ENCODE measurements at places on chromosomes 5 and 9.

- no peak for DNase-seq
Measured at GRCh38 chr5:138559937-138560336, 15.3 kb downstream of the HSPA9 start.

GRCh38 chr5:64807520-64807919, 38.8 kb downstream of the CWC27 start:
- DNase-seq = no peak

DNA sequence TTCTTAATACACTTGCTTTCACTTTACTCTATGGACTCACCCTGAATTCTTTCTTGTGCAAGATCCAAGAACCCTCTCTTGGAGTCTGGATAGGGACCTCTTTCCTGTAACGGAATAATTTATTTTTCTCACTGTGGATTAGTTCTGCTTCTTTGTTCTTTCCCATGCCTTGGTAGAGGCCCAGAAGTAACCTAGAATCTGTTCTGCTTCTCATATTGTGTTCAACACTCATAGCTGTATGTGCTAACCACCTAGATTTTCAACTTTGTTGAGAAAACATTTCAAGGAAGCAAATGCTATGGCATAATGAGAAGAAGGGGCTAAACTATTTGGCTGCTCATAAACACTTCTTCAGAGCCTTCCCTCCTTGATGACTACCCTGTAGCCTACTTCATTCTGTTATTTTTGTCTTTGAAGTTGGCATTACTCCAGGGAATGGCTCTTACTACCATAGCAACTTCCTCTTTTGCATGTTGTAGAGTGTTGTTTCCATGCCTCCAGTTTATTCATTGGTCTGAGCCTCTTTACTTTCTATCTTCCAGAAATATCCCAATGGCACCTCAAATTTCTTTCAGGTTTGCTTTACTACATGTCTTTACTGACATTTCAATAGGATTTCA, 74.3 kb downstream of the KIAA0825 start:
- no peak for DNase-seq

DNA sequence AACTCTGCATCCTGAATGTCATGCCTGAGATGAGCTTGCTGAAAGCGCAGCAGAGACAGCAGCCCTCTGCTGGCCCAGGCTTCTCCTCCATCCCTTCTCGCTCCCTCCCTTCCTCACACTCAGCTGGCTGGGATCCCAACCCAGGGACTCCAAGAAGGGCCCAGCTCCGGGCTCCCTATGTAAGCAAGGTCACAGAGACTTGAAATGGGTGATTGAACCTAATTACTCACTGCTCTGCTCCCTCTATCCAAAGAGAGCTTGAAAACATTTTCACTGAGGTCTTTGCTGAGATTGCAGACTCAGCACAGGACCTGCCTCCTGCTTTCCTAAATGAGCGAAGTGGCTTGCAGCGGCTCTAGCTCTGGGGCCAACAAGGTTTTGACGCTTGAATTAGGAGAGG, 42.8 kb downstream of the RAPGEF1 start:
- DNase-seq = no peak

GRCh38 chr5:138503487-138504270, 38.4 kb downstream of the EGR1 start:
- no peak for DNase-seq

GRCh38 chr5:129074903-129075302, 19.6 kb upstream of the ISOC1 start:
- no peak for DNase-seq

DNA sequence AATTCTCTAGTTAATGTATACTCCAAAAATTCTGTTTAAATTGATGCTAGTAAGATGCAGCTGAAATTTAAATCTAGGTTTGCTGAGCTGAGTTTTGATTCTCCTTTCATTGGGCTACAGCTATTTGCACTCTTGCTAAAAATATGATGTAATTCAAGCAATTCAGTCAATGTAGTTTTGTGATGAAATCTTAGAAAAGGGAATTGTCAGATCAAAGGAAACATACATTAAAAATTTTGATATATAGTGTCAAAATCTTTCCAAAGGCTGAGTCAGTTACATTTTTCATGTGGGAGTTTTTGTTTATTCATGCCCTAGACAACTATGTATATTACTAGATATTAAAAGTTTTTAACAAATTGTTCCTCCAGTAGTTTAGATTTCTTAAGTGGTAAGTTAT, 334.9 kb upstream of the DAB2 start:
- DNase-seq = no peak

- no peak for DNase-seq
Measured at GRCh38 chr9:116417464-116417863, 263.9 kb downstream of the PAPPA start.

DNA sequence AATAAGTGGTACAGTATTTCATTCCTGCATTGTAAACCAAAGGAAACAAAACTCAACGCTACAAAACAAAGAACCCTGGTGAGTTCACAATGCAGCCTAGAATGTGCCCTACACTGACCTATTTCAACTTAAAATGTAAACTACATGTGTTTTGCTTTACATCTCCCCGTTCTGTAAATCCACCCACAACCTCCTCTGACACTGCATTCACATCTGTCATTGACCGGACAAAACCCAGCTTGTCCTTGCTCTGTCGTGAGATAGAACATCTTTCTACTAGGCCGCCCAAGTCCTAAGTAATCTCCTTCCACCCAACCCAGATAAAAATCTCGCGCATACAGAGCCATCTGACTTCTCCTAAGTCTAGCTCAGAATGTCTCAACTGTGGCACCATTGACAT, 6.1 kb upstream of the VLDLR start:
- no peak for DNase-seq

DNA sequence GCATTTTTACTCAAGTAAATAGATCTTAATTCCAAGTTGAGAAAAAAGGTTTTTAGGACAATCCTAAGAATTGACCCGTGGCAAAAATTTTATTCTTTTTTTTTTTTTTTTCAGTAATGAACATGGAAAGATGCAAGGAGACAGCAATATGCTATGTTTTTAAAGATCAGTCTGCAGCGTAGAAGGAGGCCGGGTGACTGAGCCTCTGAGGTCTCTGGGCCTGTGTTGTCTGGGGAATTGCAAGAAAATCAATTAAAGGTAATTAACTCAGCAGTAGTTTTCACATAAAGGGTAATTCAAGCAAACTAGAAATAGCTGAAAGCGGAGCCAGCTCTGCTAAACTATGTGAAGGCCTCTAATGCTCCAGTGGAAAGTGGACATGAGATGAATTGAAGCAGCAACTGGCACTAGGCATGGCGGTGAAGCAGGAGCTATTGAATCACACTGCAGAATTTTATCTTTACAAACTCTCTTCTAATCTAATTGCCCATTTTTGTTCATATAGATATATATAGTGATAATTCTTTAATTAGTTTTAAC, 285.2 kb upstream of the ITGA1 start:
- no peak for DNase-seq

DNA sequence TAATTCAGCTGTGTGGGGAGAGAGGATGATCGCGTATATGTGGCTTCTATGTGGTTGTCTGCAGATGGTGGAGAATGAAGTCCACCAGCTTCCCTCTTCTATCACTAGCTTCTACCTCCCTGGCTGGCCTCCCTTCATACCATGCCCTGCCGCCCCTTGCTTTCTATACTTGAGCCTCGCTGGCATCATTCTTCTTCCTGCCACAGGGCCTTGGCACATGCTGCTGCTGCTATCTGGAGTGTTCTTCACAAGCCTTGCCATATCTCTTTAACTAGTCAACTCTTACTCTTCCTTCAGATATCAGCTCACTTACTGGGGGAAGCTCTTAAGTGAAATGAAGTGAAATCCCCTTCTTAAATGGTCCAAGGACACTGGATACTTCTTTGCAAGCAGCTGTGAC, 100.4 kb downstream of the FGF1 start:
- DNase-seq = no peak

GRCh38 chr9:125893277-125893676, 146.1 kb downstream of the PBX3 start:
- no peak for DNase-seq

DNA sequence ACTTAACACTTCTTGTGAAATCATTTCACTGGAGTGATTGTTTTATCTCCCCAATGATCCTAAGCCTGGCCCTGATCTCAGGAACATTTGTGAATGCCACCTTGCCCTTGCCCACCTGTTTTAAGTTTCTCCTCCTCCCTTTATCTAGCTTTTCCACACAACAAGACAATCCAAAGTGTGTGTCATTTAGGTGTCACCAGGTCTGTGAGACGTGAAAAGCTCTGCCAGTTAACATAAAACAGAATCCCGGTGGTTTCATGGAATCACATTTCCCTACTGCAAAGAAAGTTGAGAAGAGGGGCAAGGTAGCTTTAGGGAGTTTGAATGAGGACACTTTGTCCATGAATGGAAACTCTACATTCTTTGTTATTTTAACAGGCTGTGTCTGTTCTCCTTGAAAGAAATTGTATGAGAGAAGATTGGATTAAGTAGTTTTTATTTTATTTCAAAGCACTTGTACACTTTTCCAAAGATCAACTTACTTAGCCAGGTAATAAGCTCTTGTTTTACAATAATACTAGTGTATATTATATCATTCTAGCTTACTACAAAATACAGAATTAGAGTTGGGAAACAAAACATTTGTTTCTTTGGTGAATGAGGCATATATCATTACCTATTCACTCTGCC, 239.0 kb downstream of the ISL1 start:
- DNase-seq = no peak

DNA sequence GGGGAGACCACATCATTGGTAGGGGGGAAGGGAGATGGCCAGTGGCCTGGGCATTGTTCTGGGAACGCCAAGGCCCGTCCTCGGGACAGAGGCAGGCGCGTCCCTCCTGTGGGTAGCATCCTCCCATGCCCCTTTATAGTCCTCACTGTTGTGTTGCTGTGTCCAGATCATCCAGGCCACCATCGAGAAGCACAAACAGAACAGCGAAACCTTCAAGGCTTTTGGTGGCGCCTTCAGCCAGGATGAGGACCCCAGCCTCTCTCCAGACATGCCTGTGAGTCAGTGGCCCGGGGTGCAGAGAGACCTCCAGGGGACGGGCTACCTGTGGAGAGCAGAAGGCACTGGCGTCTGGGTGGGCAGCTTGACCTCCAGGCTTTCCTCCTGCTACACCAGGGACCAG, 38.4 kb upstream of the SUSD3 start:
- no peak for DNase-seq

DNA sequence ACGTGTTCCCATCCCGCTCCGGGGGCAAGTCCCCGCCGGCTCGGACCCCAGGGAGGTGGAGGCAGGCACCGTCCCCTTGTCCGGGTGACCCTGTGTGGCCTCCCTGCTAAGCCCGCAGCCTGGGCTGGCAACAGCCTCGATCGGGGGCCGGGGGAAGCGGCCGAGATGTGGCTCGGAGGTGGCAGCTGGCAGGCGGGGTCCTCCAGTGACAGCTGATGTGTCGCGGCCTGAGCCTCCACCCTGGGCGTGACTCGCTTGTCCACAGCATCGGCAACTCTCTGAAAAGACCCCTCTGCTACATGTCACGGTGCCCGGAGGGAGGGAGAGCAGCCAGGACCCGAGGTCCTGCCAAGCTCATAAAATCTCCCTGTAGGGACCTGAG, 124.8 kb upstream of the IRX4 start:
- no peak for DNase-seq

DNA sequence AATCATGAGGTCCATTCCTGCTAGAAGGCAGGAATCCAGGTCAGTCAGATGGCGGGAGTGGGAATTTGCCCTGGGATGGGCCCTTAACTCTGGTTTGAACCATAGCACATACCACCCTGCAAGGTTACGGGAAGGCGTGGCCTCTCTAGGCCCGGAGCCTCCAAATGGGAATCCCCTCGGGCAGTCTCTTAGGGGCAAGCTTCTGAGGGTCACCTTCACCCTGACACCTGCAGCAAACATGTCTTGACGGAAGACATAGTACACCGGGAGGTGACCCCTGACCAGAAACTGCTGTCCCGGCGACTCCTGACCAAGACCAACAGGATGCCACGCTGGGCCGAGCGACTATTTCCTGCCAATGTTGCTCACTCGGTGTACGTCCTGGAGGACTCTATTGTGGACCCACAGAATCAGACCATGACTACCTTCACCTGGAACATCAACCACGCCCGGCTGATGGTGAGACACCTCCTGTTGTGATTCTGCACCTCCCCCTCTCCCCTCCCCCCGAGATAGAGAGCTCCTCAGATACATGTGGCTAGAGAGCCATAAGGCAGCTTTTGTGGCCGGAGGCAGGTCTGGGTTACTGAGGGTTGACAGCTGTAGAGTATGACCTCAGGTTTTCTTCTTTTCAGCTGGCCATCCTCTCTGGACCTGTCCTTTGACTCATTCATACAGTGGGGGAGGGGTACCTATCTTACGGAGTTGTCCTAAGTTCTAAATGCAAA, 957 bp downstream of the PRELID1 start:
- DNase-seq = no peak

- no peak for DNase-seq
Measured at GRCh38 chr5:33369485-33370465, 71.0 kb upstream of the TARS1 start.

GRCh38 chr5:1732238-1732941, 67.2 kb downstream of the MRPL36 start:
- no peak for DNase-seq

- no peak for DNase-seq
Measured at GRCh38 chr9:71604197-71605063, 163.9 kb downstream of the CEMIP2 start.

GRCh38 chr5:89596821-89597220, 713.8 kb upstream of the MEF2C start:
- DNase-seq = no peak

DNA sequence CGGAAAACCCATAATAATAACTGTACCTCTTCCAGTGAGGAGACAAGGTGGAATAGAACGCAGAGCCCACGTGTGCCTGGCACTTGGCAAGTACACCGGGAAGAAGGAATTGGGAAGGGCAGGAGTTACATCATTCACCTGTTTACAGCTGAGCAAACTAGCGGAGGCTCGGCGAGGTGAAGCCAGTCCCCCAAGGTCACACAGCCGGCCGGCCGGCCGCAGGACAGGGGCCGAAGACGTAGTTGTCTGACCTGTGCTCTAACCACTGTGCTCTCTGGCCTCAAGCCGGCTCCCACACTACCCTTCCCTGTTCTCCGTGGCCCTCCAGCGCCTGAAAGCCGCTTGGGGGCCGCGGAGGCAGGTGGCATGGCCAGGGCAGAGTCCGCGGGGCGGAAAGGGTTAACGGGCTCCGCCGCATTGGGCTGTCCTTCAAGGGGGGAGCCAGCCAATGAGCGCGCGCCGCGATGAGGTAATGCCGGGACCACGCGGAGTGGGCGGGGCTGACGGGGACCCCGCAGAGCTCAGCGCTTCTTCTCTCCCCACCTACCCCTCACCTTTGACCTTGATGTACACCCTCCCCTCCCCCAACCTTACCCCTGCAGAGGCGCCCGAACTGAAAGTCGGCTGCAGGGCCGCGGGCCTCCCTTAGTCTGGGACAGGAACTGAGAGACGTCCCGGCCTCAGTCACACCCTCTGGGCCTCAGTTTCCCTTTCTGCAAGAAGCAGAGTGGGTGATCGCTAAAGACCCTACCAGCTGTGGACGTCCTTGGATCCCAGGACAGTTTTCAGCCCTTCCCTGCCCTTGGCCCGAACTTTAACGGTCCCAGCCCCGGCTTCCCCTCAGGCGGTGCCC, 125.1 kb downstream of the C9orf50 start:
- peak; percentile 95 for DNase-seq

DNA sequence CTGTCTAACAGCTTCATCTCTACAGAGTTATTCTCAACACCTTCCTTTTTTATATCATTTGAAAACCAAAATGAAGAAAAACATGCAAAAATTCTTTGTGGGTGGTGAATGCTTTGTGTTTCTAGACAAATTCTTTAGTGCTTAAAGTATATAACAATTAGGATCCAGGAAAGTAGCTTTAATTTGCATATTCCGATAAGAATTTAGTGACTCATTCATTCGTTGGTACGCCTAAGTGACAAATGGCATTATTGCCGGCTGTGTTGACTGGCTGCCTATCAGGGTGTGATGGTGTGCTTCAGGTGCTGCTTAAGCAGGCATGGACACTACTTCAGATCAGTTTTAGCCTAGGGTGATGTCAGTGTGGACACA, 35.2 kb downstream of the LMNB1 start:
- no peak for DNase-seq

Measured in nucleus accumbens (tissue), 56 donors.